ENCODE measurements at places on chromosomes 2 and 18. TPM values are rescaled to one million over a fixed set of nuclear protein-coding genes. Genes with fewer than 3 reads are reported as not detected.

PDCL3 gene
- 24.1 TPM for total RNA-seq

FLACC1 gene
- total RNA-seq: not detected

CD207 gene
- 0.26 TPM for total RNA-seq

C2orf15 gene
- 2.8 TPM for total RNA-seq

ESPNL gene
- 7.7 TPM for total RNA-seq

SULT1C2 gene
- total RNA-seq: not detected

ALK gene
- total RNA-seq: 0.06 TPM

TRAK2 gene
- 31.8 TPM for total RNA-seq

ID2 gene
- 276 TPM for total RNA-seq

All from uterus (tissue), 4 donors.